A673 (cell line): ENCODE measurements at places on chromosomes 2 and 18. TPM values are rescaled to one million over a fixed set of nuclear protein-coding genes. Genes with fewer than 3 reads are reported as not detected.

RHOB gene
- total RNA-seq, result 24.1 and 31.5 TPM in 2 replicates

PRSS56 gene
- total RNA-seq, result not detected in 2 replicates

WNT10A gene
- total RNA-seq, result 0.47 and 0.81 TPM in 2 replicates

CPO gene
- not detected in 2 replicates for total RNA-seq

PROKR1 gene
- 15.7 and 19.6 TPM in 2 replicates for total RNA-seq

RAB17 gene
- total RNA-seq, result 0.62 TPM in 1 of 2 replicates, not detected in the other

HOXD12 gene
- total RNA-seq, result 0.58 and 0.72 TPM in 2 replicates

DNA sequence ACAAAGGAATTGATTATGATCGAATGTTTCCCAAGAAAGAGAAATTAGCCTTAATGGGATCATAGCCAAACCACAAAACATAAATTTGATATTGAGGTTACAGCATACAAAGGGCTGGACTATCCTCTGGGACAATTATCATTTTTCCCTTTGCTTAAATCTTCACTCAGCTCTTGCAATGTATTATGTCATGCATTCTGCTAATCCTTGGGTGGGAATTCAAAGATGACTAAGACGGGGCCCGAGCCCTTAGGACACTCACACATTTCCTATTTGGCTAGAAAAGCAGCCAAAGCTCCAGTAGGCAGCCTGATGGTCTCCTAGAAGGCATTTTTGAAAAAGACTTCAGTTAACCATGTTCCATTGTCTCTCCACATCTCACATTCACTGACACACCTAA, 17.2 kb upstream of the NMI start:
- H3K27ac ChIP-seq, result peak overlapping the region; percentile 66
- no peaks in the 10 kb centered on the region for H3K27me3 ChIP-seq
- peaks cover 51% of the 10 kb centered on the region for H3K4me1 ChIP-seq
- no peak overlapping the region for H3K4me3 ChIP-seq
- H3K36me3 ChIP-seq, result peaks cover 46% of the 10 kb centered on the region

GRCh38 chr2:134273256-134273983, 19.5 kb downstream of the MGAT5 start:
- H3K4me1 ChIP-seq, result no peaks in the 10 kb centered on the region
- H3K27ac ChIP-seq, result no peak overlapping the region
- H3K27me3 ChIP-seq, result no peaks in the 10 kb centered on the region
- H3K36me3 ChIP-seq, result no peaks in the 10 kb centered on the region

GRCh38 chr2:158687315-158687714, 107.8 kb upstream of the DAPL1 start:
- H3K4me3 ChIP-seq, result no peak overlapping the region
- no peak for DNase-seq
- no peaks in the 10 kb centered on the region for H3K36me3 ChIP-seq
- H3K27ac ChIP-seq, result no peak overlapping the region

DNA sequence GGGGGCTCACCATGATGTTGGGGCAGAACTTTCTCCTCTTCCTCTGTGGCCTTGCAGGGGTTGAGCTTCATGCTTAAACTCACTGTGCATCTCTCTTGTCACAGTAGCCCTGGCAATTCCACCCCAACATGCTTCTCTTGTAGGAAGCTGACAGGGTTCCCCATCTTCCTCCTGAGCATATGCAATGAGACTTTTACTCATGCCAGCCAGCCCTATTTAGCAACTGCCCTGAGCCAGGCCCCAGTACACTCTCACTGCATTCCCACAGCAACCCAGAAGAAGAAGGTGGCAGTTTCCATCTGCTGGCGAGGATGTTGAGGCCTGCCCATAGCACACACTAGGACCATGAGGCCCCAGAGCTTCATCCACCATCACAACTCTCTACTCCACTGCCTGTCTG, 72.2 kb upstream of the TEX51 start:
- no peak overlapping the region for H3K27ac ChIP-seq
- no peaks in the 10 kb centered on the region for H3K27me3 ChIP-seq
- no peak overlapping the region for H3K4me3 ChIP-seq
- H3K36me3 ChIP-seq, result no peaks in the 10 kb centered on the region
- no peaks in the 10 kb centered on the region for H3K4me1 ChIP-seq
- no peak for DNase-seq

- peak; percentile 73 for DNase-seq
- H3K27me3 ChIP-seq, result no peaks in the 10 kb centered on the region
- no peaks in the 10 kb centered on the region for H3K36me3 ChIP-seq
- H3K4me1 ChIP-seq, result no peaks in the 10 kb centered on the region
- no peak overlapping the region for H3K4me3 ChIP-seq
- H3K27ac ChIP-seq, result no peak overlapping the region
Measured at GRCh38 chr2:75896779-75897366, 186.2 kb upstream of the GCFC2 start.

DNA sequence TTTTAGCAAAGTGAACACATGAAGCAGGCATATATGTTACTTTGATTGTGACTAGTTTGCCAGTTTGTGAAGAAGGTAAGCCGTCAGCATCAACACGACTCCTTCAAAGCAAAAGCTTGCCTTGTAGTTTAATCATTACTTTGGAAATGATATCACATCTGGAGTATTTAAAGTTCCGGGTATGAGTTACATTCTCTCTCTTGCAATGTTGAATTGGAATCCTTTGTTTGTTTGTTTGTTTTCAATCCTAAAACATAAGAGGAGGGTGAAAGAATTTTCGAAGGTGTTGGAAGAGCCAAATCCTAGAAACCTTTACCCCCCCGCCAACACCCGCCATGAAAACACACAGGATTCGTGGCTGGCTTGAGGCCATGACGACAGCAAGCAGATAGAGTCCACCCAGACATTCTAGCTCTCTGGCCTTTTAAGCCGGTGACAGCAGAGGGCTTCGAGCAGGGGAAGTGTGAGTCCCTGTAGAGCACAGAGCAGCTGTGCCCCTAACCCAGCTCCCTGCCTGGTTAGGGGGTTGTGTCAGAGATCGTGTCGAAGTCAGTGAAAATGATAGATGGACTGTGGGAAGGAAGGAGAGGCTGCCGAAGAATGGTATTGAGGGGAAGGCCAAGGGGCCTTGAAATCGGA, 103.8 kb upstream of the SMIM21 start:
- no peak overlapping the region for H3K4me3 ChIP-seq
- H3K27ac ChIP-seq, result no peak overlapping the region
- no peaks in the 10 kb centered on the region for H3K4me1 ChIP-seq
- no peaks in the 10 kb centered on the region for H3K27me3 ChIP-seq
- no peak for DNase-seq
- H3K36me3 ChIP-seq, result no peaks in the 10 kb centered on the region

- DNase-seq, result no peak
- no peaks in the 10 kb centered on the region for H3K27me3 ChIP-seq
- no peak overlapping the region for H3K27ac ChIP-seq
- H3K4me1 ChIP-seq, result peaks cover 12% of the 10 kb centered on the region
- no peak overlapping the region for H3K4me3 ChIP-seq
Measured at GRCh38 chr2:10001586-10001985, 41.8 kb upstream of the KLF11 start.

GRCh38 chr2:11286749-11287148, 57.7 kb downstream of the ROCK2 start:
- no peaks in the 10 kb centered on the region for H3K27me3 ChIP-seq
- DNase-seq, result no peak
- H3K4me1 ChIP-seq, result no peaks in the 10 kb centered on the region
- peaks cover 19% of the 10 kb centered on the region for H3K36me3 ChIP-seq
- no peak overlapping the region for H3K27ac ChIP-seq

DNA sequence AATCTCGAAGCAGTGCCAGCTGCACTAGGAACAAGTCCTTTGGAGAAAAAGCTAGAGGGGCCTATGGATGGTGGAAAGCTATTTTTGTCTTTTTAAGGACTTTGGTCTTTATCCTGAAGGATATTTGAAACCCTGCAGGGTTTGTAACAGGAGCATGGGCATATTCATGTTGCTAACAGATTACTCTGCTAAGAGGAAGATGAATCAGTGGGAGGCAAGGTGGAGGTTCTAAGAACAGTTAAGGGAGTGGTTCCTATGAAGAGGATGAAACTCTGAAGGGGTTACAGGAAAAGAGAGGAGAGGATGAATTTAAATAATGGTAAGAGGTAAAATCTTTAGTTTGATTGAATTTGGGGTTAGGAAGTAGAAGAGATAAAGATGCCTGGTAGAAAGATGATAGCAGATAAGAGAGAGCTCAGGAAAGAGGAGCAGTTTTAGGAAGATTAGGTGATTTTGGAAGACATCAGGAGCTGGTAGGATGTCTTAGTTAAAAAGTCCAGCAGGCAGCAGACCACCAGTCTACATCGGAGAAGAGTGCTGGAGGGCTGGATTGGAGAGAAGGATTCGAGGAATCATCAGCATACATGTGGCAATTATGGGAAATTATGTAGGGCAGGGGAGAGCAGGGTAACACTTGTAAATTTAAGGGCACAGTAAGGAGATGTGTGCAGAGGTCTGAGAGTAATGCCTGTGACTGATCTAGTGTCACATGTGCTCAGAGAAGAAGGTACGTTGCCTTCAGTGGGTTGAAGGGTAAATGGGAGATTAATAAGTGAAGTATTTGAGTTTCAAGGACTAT, 39.3 kb upstream of the C1GALT1C1L start:
- H3K4me1 ChIP-seq, result peaks cover 8% of the 10 kb centered on the region
- no peaks in the 10 kb centered on the region for H3K36me3 ChIP-seq
- DNase-seq, result no peak

- H3K4me3 ChIP-seq, result no peak overlapping the region
- DNase-seq, result no peak
- peaks cover 28% of the 10 kb centered on the region for H3K36me3 ChIP-seq
- no peak overlapping the region for H3K27ac ChIP-seq
- H3K4me1 ChIP-seq, result peaks cover 14% of the 10 kb centered on the region
Measured at GRCh38 chr2:26380281-26380680, 21.4 kb upstream of the DRC1 start.
